ENCODE measurements at places on chromosomes 12 and 14.

GRCh38 chr12:55258303-55258702, 13.9 kb downstream of the OR6C74 start:
- DNase-seq: no peak

DNA sequence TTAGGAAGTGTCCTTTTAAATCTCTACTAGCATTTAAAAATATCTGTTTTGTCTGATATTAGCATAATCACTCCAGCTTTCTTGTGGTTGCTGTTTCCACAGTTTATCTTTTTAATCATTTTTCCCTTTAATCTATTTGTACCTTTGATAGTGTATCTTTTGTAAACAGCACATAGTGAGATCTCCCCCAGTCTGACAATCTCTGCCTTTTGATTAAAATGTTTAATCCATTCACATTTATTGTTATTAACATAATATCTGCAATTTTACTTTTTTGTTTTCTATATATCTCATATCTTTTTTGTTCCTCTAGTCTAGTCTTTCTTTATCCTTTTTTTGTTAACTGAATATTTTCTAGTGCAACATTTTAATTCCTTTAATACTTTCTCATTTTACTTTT, 104.2 kb downstream of the RPS6KA5 start:
- no peak for DNase-seq

DNA sequence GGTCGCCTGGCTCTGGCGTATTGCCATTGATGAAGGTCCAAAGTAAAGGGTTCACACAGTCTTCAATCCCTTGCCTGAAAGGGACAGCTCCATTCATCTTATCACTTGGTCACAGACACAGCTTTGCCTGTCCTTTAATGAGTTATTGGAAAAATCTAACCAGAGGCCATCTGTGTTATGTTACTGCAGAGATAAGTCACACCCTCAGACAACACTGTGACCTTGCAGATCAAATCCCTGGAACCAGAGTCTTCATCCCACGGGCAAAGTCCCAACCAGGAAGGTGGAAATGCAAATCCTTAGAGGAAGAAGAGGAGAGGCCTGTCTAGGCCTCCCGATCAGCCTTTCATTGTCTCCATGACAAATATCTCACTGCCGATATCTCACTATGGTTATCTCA, 68.3 kb upstream of the SCN8A start:
- no peak for DNase-seq

GRCh38 chr14:60532442-60532841, 23.5 kb downstream of the SIX6 start:
- no peak for DNase-seq

DNA sequence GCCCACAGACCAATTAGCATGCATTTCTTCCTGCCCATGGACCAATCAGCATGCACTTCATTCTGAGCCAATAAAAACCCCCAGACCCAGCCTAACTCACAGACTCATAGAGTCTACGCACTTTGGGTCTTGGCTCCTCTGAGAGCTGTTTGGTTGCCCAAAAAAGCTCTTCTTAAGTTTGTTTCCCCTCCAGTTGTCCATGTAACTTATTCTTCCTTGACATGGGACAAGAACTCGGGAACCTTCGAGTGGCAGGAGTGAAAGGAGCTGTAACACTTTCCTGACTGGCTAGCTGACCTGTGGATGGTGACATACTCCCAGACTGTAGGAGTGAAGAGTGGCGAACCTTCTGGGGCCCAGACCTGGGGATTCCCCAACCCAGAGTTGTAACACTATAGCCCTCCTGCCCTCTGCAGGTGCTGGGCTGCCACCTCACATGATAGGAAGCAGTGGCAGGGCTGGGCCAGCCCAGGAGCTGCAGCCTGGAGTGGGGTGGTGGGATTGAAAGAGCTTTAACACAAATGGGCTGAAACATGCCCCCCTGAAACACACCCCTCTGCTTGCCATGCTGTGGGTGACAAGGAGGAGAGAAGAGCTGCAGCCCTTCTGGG, 4.4 kb upstream of the BTBD7 start:
- no peak for DNase-seq

- DNase-seq: no peak
These were observed 88.7 kb downstream of the ACADS start for GRCh38 chr12:120814203-120814902.

GRCh38 chr12:126784328-126784921, 1482.5 kb upstream of the TMEM132C start:
- DNase-seq: no peak

DNA sequence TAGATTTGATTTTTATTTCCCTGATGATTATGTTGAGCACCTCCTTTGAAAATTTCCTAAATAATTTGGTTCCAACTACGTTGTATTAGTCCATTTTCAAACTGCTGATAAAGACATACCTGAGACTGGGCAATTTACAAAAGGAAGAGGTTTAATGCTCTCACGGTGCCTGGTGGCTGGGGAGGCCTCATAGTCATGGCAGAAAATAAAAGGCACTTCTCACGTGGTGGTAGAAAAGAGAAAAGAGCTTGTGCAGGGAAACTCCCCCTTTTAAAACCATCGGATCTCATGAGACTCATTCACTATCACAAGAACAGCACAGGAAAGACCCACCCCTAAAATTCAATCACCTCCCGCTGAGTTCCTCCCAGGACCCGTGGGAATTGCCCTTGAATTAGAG, 372.3 kb downstream of the RPL10L start:
- DNase-seq: no peak

- DNase-seq: no peak
These were observed 576 bp downstream of the SYNE3 start for GRCh38 chr14:95515596-95516552.

GRCh38 chr12:49644620-49644994, 21.2 kb downstream of the PRPF40B start:
- DNase-seq: no peak

GRCh38 chr14:49970474-49971147, 77.7 kb downstream of the ARF6 start:
- no peak for DNase-seq

GRCh38 chr12:53381731-53382630, 2.0 kb downstream of the SP1 start:
- DNase-seq: no peak

- no peak for DNase-seq
These were observed 8.6 kb upstream of the SSTR1 start for GRCh38 chr14:38199076-38199475.

DNA sequence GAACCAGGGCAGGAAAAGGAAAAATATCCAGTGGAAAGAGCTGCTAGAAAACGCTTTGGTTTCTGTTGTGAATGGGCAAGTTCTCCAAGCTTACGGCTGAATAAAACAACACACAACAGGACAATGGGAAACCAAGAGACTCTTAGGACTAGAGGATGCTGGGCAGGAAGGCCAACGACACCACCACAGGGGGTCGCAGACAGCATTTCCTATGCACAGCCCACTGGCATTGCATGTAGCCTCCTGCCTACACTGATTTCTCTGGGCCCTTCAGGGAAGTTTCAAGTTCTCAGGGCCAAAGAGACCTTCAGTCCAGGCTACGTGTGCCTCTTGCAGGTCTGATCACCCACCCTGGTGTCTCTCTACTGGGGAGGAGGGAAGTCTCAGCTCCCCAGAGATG, 108.0 kb downstream of the RIMBP2 start:
- no peak for DNase-seq
